ENCODE measurements at places on chromosomes 5 and 9. TPM values are rescaled to one million over a fixed set of nuclear protein-coding genes. Genes with fewer than 3 reads are reported as not detected.

Gene SV2C
- 30.8 TPM for total RNA-seq

Gene SURF2
- 7.1 TPM for total RNA-seq

Gene KCNIP1
- 0.73 TPM for total RNA-seq

Gene C5orf52
- total RNA-seq = not detected

Gene STK32A
- total RNA-seq = 0.58 TPM

Data from stomach (tissue), 19 donors.